GM13977 (cell line): ENCODE measurements at places on chromosomes 6 and 20.

- no peak for DNase-seq
Observed at GRCh38 chr20:1225263-1225782, 521 bp upstream of the RAD21L1 start.

DNA sequence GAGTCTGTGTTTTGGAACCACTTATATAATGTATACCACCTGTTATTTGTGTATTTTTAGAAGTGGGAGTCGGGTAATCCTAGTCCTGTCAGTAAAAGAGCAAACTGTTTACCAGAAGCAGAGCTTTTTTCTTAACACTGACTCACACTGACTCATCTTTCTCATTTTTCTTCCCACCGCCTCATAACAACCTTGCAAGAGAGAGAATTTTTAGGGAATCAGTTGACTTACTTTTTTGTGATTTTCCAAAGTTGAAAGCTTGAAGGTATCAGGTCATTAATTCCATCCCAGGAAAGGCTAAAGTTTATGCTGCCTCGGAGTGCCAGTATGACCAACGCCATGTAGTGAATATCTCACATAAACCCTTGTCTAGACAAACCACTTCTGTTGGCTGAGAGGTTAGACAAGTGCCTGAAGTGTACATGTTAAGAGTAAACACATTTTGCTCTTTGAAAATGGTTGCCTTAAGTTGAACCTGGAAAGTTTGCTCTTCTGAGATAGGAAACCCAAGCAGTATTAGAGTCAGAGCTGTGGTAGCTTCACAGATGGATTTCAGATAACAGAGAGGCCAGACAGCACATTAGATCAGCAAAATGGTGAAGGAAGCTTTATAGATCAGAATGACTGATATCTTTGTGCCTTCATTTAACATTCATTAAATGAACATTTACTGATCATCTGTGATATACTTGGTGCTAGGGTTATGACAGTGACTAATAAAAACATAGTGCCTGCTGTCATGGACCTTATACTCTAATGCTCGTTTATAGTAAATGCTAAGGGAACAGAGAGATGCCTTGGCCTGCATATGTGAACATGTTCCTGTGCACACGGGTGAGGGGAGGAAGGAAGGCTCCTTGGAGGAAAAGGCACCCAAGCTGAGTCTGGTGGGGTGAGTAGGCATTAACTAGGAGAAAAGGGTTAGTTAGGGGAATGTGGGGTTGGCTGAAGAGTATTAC, 29.1 kb upstream of the PKIG start:
- DNase-seq: no peak

- no peak for DNase-seq
Observed at GRCh38 chr6:157860505-157860991, 37.5 kb downstream of the SNX9 start.

GRCh38 chr6:128068119-128068479, 167.2 kb upstream of the THEMIS start:
- DNase-seq: no peak

GRCh38 chr20:31515775-31516107, 1.5 kb downstream of the HM13 start:
- DNase-seq: no peak

GRCh38 chr6:79780881-79781280, 149.8 kb downstream of the SH3BGRL2 start:
- DNase-seq: no peak

- no peak for DNase-seq
Observed at GRCh38 chr20:47921408-47921807, 136.1 kb upstream of the SULF2 start.

DNA sequence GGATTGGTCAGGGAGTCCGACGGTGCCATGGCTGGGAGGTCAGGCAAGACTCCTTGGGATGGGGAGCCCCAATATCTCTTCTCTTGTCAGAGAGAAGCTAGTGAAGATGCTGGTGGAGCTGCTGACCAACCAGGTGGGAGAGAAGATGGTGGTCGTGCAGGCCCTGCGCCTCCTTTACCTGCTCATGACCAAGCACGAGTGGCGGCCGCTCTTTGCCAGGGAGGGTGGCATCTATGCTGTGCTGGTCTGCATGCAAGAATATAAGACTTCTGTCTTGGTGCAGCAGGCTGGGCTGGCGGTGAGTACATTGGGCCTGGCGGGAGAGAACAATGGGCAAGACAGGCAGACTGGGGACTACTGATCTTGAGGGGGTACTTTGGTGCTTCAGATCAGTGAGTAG, 10.9 kb downstream of the CUL9 start:
- DNase-seq: no peak

DNA sequence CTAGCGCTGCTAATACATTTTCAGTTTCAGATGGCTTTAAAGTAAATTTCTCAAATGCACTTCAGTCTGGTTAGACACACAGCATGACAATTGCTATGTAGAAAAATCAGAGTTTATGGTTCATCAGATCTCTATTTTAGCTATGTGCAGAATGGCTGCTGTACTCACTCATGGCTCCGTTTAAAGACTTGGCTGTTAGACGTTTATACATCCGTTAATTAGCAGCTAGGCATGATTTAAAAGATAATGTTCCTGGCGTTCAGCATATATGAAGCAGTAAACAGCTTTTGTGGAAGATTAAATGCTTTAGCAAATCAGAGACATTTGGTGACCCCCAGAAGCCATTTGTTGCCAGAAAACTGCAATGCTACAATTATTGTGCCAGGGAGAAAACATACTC, 350.0 kb upstream of the MANEA start:
- no peak for DNase-seq
